ENCODE measurements at places on chromosomes 4 and X. TPM values are rescaled to one million over a fixed set of nuclear protein-coding genes. Genes with fewer than 3 reads are reported as not detected.

DNA sequence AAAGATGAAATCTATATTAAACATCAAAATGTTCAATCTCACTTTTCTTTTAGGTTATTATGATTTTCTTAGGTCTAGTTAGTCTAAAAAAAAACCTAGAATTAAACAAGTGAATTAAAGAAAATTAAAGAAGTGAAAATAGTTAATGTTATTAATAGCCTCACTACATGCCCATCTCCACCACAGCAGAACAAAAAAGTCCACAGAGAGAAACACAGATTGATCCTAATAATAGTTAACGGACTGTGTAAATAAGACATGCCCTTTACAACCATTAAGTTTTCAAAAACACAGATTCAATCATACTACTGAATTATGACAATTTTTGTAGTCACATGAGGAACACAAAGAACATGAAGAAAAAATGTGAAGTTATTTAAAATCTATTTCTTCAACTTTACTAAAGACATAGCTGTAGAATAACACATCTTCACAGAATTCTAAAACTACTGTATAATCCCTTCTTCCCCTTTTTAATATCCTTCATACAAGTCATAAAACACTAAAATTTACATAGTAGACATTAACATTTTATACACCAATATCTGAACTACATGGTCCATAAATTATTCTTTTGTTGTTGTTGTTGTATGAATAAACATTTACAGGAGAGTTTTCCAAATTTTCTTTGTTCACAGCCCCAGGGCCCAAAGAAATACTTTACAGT lies 15.3 kb downstream of the HELQ start:
- no peak for DNase-seq

GRCh38 chr4:76213415-76214176 lies at the start of gene SCARB2:
SCARB2 (minus strand) TSS chr4:76213824; CDS start chr4:76213543, 281 bp downstream.
- peak; percentile 80 for DNase-seq

GRCh38 chr4:140497747-140498636 lies at the start of gene MGAT4D:
MGAT4D (minus strand) TSS chr4:140498293; CDS start chr4:140498222, 71 bp downstream.
- DNase-seq = no peak

Gene CNGA1
- total RNA-seq = not detected

- DNase-seq = no peak
These were observed 112.4 kb upstream of the SPRY1 start for GRCh38 chr4:123284168-123284567.

Gene EDNRA
- total RNA-seq = 1.3 TPM

DNA sequence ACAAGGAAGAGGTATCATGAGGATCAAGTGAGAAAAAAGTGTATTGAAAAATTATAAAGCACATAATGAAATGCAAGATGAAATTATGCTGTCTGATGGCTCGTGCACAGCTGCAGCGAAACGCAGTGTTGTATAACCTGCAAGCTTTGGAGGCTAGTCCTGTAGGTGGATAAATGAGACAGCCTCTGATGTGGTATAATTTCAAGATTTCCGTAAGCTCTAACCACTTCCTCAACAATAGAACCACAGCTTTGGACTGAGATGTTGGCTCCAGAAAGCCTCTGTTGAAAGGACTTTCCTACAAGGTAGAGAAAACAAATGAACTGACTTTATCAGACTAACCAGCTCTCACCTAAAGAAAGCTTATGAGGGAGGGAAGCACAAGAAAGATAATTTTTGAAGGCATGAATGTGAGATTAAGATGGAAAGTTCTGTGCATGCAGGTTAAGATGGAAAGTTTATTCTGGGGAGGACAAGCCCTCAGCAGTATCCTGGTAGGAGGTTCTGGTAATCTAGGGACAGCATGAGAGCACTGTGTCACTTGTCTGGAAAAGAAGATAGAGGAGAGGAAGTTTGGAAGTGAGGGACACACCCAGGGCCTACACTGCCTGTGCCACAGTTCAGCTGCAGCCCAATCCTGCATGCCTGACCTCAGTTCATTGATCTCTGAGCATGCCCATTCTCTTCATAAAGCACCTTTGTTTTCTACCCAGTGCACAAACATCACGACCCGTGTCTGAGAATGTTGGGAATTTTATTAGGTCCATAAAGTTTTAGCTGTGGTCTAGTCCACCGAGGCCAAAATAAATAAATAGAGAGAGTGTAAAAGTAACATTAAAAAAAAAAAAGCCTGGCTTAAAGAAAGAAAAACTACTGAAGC lies 161.5 kb upstream of the SFRP2 start:
- DNase-seq = no peak

- DNase-seq = no peak
These were observed 37.4 kb upstream of the IL1RAPL1 start for GRCh38 chrX:28549838-28550237.

Gene ZNF711
- not detected for total RNA-seq

GRCh38 chr4:18041114-18041513 lies 19.6 kb upstream of the LCORL start:
- DNase-seq = no peak

DNA sequence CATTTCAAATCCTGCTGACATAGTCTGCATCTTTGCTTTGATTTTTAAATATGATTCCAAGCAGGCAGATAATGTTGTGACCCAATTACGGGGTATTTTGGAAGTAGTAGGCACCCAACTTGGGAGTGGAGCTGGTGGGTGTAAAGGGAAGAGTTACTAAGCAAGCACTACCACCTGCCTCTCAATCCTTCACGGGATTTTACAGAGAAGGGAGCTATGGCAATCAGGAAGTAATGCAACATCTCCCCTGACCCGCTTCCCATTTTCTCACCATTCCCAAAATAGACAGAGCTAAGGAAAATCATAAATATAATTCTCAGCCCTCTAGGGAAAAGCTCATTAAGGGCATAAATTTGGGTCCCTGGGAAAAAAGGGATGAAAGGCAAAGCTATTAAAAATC lies 9.2 kb downstream of the APBB2 start:
- no peak for DNase-seq

Gene NLGN3
- total RNA-seq = 0.47 TPM

- peak; percentile 28 for DNase-seq
These were observed 333.3 kb downstream of the PDGFC start for GRCh38 chr4:156638334-156638733.

GRCh38 chrX:141760761-141761160 lies 62.2 kb upstream of the SPANXD start:
- peak; percentile 5 for DNase-seq

- DNase-seq = no peak
These were observed 17.5 kb downstream of the PRSS12 start for GRCh38 chr4:118335324-118335723.

Gene CCDC149
- 13.0 TPM for total RNA-seq

- no peak for DNase-seq
These were observed 63.5 kb downstream of the DCLK2 start for GRCh38 chr4:150141756-150142155.

DNA sequence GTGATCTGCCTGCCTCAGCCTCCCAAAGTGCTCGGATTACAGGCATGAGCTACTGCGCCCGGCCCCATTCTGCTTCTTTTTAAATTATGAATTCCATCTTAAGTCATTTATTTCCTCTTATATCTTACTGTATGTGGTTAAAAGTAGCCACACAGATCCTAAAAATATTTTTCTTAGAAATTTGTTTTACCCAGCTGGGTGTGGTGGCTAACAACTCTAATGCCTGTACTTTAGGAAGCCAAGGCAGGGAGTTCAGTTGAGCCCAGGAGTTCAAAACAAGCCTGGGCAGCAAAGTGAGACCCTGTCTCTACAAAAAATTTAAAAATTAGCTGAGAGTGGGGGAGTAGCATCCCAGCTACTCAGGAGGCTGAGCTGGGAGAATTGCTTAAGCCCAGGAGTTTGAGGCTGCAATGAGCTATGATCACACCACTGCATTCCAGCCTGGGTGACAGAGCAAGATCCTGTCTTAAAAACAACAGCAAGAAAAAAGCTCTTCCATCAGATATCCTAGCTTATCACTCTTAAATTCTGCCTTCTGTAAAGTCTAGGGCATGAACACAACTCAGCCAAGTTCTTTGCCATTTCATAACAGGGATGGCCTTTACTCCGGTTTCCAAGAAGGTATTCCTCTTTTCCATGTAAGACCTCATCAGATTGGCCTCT lies 15.1 kb upstream of the AFF1 start:
- peak; percentile 39 for DNase-seq

GRCh38 chrX:132206259-132206658 lies 13.0 kb downstream of the RAP2C start:
- DNase-seq = no peak

DNA sequence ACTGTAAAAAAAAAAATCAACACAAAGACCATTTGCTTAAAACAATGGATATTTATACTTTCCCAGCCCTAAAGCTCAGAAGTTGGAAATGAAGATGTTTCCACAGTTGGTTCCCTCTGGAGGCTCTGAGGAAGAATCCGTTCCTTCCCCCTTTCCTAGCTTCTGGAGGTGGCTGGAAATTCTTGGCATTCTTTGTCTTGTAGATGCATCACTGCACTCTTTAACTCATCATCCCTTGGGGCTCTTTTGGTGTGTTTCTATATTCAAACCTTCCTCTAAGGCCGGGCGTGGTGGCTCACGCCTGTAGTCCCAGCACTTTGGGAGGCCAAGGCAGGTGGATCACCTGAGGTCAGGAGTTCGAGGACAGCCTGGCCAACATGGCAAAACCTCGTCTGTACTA lies 78.7 kb downstream of the VCX3A start:
- no peak for DNase-seq

- DNase-seq = no peak
These were observed 4.0 kb upstream of the KCNIP4 start for GRCh38 chr4:21952549-21952948.

Gene SPIN2A
- total RNA-seq = 0.18 TPM
